ENCODE measurements at places on chromosomes 5 and 9.

DNA sequence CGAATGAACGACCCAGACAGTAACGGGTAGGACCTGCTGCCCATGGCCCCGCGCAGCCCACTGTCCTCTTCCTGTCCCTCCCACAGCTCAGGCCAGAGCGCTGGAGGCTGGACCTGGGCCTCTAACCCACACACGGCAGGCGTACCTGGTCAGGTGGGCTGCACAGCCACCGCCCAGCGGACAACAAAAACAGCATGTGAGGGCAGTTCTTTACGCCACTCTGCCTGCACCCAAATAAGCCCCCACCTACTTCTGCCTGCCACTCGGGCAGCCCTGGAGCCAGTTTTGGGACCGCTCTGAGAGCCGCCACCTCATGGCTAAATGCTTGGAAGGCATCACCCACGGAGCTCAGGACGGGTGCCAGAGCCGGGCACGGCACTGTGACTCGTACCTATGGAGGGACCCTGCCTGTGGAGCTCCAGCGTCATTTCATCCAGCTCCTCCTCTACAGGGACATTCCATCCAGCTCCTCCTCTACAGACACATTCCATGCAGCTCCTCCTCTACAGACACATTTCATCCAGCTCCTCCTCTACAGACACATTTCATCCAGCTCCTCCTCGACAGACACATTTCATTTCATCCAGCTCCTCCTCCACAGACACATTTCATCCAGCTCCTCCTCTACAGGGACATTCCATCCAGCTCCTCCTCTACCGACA, 18.9 kb downstream of the CLPTM1L start:
- H3K4me3 ChIP-seq = no peak overlapping the region
- DNase-seq = no peak
- H3K27me3 ChIP-seq = no peaks in the 10 kb centered on the region
- H3K4me1 ChIP-seq = no peaks in the 10 kb centered on the region

- no peaks in the 10 kb centered on the region for H3K27me3 ChIP-seq
Measured at GRCh38 chr5:124162767-124163532, 583.5 kb downstream of the ZNF608 start.

DNA sequence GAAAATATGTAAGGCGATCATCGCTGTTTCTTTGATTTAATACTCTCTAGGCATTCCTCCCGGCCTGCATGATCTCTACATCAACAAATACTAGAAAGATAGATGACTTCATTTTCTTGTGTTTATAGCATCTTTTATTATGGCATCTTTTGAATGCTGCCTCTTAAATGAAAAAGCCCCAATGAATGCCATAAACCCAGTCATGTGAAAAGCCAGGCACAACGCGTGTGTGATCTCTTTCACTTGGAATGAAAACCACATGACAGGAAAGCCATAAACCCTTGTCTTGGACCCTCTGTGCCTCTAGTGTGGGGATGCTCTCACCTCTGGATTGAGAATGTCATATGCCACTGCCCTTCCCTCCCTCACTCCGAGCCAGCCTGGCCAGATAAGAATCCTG, 476.2 kb downstream of the SEMA5A start:
- H3K4me3 ChIP-seq = no peak overlapping the region
- H3K4me1 ChIP-seq = no peaks in the 10 kb centered on the region
- H3K36me3 ChIP-seq = no peaks in the 10 kb centered on the region
- no peak for DNase-seq
- no peaks in the 10 kb centered on the region for H3K27me3 ChIP-seq

GRCh38 chr5:79973996-79974395, 17.1 kb downstream of the MTX3 start:
- H3K27me3 ChIP-seq = no peaks in the 10 kb centered on the region
- H3K27ac ChIP-seq = no peak overlapping the region
- no peak for DNase-seq
- H3K4me3 ChIP-seq = no peak overlapping the region
- no peaks in the 10 kb centered on the region for H3K4me1 ChIP-seq

- no peaks in the 10 kb centered on the region for H3K36me3 ChIP-seq
- H3K27me3 ChIP-seq = peaks cover 27% of the 10 kb centered on the region
- H3K4me1 ChIP-seq = no peaks in the 10 kb centered on the region
- H3K27ac ChIP-seq = no peak overlapping the region
Measured at GRCh38 chr5:55176176-55176818, 3.3 kb upstream of the CDC20B start.

DNA sequence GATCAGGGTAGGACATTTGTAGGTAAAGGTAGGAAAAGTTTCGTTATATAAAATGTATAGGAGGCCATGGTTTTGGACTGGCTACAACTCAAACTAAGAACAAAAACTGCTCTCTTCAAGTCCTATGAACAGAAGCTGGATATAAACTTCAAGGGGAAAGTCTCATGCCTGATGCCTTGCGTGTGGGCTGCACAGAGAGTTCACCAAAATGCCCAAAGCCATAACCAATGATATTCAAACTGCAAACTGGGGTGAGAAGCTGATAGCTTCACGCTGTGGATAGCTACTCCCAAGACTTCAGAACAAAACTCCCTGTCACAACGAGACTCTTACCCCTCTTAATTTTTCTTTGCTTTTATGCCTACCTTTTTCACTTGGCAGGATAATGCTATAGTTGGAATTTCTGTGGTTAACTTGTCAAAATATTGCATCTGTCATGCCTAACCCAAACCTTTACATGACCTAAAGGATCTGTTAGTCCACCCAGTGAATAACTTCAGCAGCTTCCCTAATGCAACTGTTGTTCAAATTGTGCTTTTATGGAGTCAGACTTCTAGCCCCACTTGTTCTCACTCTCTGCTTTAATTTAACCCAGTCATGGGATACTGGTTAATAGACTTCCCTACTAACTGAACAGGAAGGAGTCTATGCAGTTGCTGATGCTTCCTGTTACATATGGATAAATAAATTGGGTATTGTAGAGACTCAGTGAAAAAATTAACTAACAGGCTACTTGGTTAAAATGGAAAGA, 71.9 kb downstream of the SFXN1 start:
- no peaks in the 10 kb centered on the region for H3K27me3 ChIP-seq
- H3K4me3 ChIP-seq = no peak overlapping the region
- no peak for DNase-seq
- H3K27ac ChIP-seq = no peak overlapping the region

- H3K27me3 ChIP-seq = no peaks in the 10 kb centered on the region
- no peaks in the 10 kb centered on the region for H3K36me3 ChIP-seq
- 0 out of 2 replicates have a peak, but pooled peaks cover 2% of the 10 kb centered on the region for H3K4me1 ChIP-seq
- H3K27ac ChIP-seq = no peak overlapping the region
Measured at GRCh38 chr5:110738503-110738811, 350 bp upstream of the SLC25A46 start.

- 0 out of 2 replicates have a peak, but pooled peaks cover 1% of the 10 kb centered on the region for H3K4me1 ChIP-seq
- H3K27me3 ChIP-seq = no peaks in the 10 kb centered on the region
Measured at GRCh38 chr5:65327582-65327981, 154.1 kb downstream of the ADAMTS6 start.

- H3K27ac ChIP-seq = no peak overlapping the region
- no peak for DNase-seq
- H3K27me3 ChIP-seq = no peaks in the 10 kb centered on the region
- H3K4me1 ChIP-seq = peaks cover 9% of the 10 kb centered on the region
Measured at GRCh38 chr5:14223372-14223771, 80.2 kb downstream of the TRIO start.

GRCh38 chr9:124188331-124189110, 69.2 kb upstream of the NEK6 start:
- H3K4me1 ChIP-seq = no peaks in the 10 kb centered on the region
- no peaks in the 10 kb centered on the region for H3K36me3 ChIP-seq
- no peak overlapping the region for H3K27ac ChIP-seq

GRCh38 chr5:169142264-169142970, 158.5 kb downstream of the SLIT3 start:
- H3K4me3 ChIP-seq = no peak overlapping the region
- H3K36me3 ChIP-seq = no peaks in the 10 kb centered on the region
- no peaks in the 10 kb centered on the region for H3K27me3 ChIP-seq
- DNase-seq = no peak

GRCh38 chr5:141527426-141527825, 38.5 kb downstream of the PCDHGC5 start:
- H3K27ac ChIP-seq = no peak overlapping the region
- no peaks in the 10 kb centered on the region for H3K27me3 ChIP-seq
- H3K36me3 ChIP-seq = peaks cover 19% of the 10 kb centered on the region
- H3K4me3 ChIP-seq = no peak overlapping the region
- DNase-seq = no peak

DNA sequence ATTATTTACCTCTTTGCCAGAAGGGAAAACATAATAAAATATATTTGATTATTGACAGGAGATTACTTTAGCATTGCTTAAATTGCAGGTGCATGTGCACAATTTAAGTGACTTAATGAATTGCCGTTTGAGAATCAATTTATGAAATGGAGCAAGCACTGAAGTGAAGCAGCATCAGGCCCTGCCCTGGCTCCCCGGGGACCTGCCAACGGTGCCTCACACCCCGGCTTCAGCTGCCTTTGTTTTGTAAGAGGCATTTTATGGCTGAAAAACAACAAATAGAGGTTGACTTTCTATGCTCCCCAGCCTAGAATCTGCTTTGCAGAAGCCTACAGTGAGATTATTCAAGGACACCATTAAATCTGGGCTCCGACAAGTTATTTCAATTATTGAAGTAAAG, 359.1 kb upstream of the IRX4 start:
- no peaks in the 10 kb centered on the region for H3K4me1 ChIP-seq
- no peak overlapping the region for H3K27ac ChIP-seq
- no peaks in the 10 kb centered on the region for H3K36me3 ChIP-seq
- no peak for DNase-seq
- H3K4me3 ChIP-seq = no peak overlapping the region
- H3K27me3 ChIP-seq = no peaks in the 10 kb centered on the region

DNA sequence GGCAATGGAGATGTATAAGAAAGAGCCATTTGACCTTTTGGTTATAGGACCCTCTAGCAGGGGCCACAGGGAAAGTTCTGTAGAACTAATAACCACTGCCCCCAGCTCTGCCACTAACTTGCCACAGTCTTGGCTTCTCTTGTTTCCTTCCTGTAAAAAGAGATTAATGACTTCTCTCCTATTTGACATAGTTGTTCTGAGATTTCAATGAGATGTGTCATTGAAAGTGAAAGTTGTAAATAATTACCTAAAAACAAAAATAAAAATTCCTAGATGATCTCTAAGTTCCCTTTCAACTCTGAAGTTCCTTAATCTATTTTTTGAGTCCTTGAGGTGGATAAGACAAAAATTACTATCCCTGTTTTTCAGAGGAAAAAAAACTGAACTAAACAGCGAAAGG, 1.4 kb upstream of the KIF12 start:
- peaks cover 6% of the 10 kb centered on the region for H3K27me3 ChIP-seq
- peaks cover 4% of the 10 kb centered on the region for H3K4me1 ChIP-seq
- no peaks in the 10 kb centered on the region for H3K36me3 ChIP-seq
- H3K27ac ChIP-seq = no peak overlapping the region

- no peak overlapping the region for H3K27ac ChIP-seq
- no peak for DNase-seq
- no peaks in the 10 kb centered on the region for H3K27me3 ChIP-seq
Measured at GRCh38 chr5:79850316-79850822, 140.7 kb downstream of the MTX3 start.

- H3K27ac ChIP-seq = no peak overlapping the region
- no peaks in the 10 kb centered on the region for H3K27me3 ChIP-seq
- H3K4me1 ChIP-seq = no peaks in the 10 kb centered on the region
- no peaks in the 10 kb centered on the region for H3K36me3 ChIP-seq
- H3K4me3 ChIP-seq = no peak overlapping the region
- DNase-seq = no peak
Measured at GRCh38 chr5:149030392-149030791, 32.5 kb downstream of the SH3TC2 start.

GRCh38 chr5:43007911-43008362, 32.2 kb downstream of the ANXA2R start:
- no peak for DNase-seq
- H3K27me3 ChIP-seq = peaks cover 31% of the 10 kb centered on the region
- H3K4me1 ChIP-seq = no peaks in the 10 kb centered on the region
- H3K27ac ChIP-seq = no peak overlapping the region
- H3K36me3 ChIP-seq = no peaks in the 10 kb centered on the region

- H3K27me3 ChIP-seq = no peaks in the 10 kb centered on the region
- H3K4me1 ChIP-seq = no peaks in the 10 kb centered on the region
- H3K36me3 ChIP-seq = no peaks in the 10 kb centered on the region
- no peak for DNase-seq
- no peak overlapping the region for H3K27ac ChIP-seq
- no peak overlapping the region for H3K4me3 ChIP-seq
Measured at GRCh38 chr5:95384485-95385213, 6.5 kb upstream of the FAM81B start.

GRCh38 chr5:96881511-96882115, 5.3 kb downstream of the ERAP2 start:
- no peak for DNase-seq
- no peak overlapping the region for H3K4me3 ChIP-seq
- H3K36me3 ChIP-seq = no peaks in the 10 kb centered on the region
- H3K27ac ChIP-seq = no peak overlapping the region
- H3K27me3 ChIP-seq = no peaks in the 10 kb centered on the region
- no peaks in the 10 kb centered on the region for H3K4me1 ChIP-seq

DNA sequence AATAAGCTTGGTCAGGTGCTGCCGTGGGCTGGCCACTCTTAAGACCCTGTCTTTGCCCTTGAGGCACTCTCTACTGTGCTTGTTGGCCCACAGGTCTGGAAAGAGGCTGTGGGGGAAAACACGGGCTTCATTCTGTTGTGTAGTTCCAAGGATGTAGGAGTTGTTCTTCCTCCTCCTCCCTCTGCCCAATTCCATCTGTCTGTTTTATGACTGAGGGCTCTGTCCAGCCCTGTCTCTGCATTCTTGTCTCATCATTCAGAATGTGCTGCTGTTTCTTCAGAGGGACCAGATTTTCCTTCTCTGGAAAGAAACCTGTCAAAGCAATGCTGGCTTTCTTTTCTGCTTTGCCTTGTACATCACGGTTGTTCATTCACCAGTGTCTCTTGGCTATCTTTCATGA, 84.1 kb downstream of the MAP1B start:
- H3K4me1 ChIP-seq = no peaks in the 10 kb centered on the region
- DNase-seq = no peak
- H3K4me3 ChIP-seq = no peak overlapping the region
- no peak overlapping the region for H3K27ac ChIP-seq
- H3K27me3 ChIP-seq = no peaks in the 10 kb centered on the region

GRCh38 chr5:9733486-9733885, 103.3 kb upstream of the TAS2R1 start:
- no peak for DNase-seq
- no peaks in the 10 kb centered on the region for H3K4me1 ChIP-seq
- H3K36me3 ChIP-seq = no peaks in the 10 kb centered on the region
- no peak overlapping the region for H3K4me3 ChIP-seq

DNA sequence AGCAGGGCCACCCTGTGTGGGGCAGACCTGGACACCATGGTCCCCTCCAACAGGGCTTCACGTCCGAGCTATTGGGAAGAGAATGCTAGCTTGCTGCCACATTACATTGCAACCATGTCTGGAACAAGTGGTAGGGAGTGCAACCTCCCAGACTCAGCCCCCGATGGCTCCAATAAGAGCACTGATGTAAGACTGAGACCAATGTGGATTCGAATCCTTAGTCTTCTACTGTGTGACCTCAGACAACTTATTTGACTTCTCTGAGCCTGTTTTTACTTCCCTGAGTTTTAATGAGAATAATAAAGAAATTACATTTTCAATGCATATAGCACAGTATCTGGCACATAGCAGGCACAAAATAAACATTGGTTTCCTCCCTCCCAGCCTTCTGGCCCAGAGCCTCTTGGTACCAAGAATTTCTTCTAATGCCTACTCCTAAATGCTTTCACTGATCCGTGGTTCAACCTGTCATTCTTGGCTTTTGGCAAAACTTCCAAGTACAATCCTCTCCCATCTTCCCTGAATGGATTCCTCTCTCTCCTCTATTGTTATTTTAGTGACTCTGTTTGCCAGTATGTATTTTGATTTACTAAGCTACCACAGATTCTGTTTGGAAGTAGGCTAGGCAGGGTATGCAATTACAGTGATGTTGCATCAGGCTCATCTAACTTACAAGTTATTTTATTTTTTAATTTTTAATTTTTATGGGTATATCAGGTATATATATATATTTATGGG, 34.6 kb upstream of the COL15A1 start:
- H3K36me3 ChIP-seq = no peaks in the 10 kb centered on the region
- no peaks in the 10 kb centered on the region for H3K27me3 ChIP-seq
- no peak for DNase-seq

Data from iPS DF 6.9 (cell line).